ENCODE measurements at places on chromosomes 5 and 9.
A peak's percentile ranks its signal among the peaks of the same experiment; 100 is the strongest.

DNA sequence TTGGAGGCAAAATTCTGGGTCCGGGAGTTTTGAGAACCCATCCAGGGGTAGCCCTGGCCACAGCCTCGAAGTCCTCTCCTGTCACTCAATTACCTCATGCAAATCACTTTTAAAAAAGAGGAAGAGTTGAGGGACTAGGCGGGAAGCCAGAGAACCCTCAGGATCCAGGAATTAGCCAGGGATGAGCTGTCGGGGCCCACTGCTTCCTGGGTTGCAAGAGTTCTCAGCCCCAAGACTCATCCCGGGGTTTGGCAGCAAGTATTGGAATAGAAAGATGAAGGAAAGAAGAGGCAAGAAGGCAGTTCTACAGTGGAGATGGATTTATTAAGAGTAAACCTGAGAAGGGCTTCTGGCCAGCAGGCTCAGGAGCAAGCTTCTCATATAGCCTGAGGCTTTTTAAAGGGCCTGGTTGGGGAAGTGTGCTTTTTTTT is 25.6 kb downstream of the C9orf50 start:
- DNase-seq: no peak

- no peak for DNase-seq
Observed at GRCh38 chr9:16825331-16825725, 45.1 kb downstream of the BNC2 start.

- DNase-seq: no peak
Observed at GRCh38 chr5:150489360-150490295, 18.3 kb upstream of the NDST1 start.

GRCh38 chr5:136249678-136250266 is 56.8 kb upstream of the SMIM32 start:
- DNase-seq: peak; percentile 56

DNA sequence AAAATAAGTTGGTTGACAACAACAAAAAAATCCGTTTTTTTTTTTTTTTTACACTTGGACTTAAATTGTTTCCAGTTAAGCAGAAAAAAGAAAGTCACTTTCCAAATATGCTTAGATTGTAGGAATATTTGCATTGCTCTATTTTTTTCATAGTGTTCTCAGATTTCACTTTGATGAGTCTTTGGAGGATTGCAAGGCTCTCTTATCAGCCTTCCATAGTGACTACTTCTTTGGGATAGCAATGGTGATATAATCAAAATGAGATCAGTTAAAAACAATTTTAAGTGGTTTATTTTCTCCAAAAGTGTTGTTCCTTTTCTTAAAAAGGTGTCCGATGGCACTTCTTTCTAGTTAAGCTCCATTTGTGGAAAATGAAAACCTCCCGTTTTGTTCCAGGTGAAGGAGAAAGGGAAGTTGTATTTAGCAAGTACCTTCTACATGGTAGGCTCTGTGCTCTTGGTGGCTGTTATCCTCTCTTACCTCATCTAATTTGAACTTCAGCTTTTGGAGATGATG is 3.9 kb downstream of the RASGRF2 start:
- DNase-seq: no peak

DNA sequence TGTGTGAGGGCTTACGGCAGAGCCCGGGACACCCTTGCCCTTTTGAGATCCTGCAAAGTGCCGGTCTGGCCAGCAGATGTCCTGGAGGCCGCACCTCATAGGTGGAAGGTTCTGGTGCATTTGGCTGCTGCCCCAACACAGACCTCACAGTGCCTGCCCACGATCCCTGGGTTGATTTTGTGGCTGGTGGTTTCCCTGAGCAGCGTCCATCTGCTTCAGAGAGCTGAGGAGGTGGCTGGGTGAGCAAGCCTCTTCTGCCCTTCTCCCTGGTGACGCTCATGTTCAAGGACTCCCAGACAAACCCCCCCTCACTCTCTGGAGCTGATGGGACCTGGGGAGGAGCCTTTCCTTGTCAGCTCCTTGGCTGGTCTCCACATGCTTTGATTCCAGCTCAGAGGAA is 18.9 kb downstream of the BNIP1 start:
- DNase-seq: no peak

- peak; percentile 62 for DNase-seq
Observed at GRCh38 chr5:38551030-38552017, 5.1 kb downstream of the LIFR start.
